SJSA1 (cell line): ENCODE measurements at places on chromosomes 12 and 14. TPM values are rescaled to one million over a fixed set of nuclear protein-coding genes. Genes with fewer than 3 reads are reported as not detected.

GRCh38 chr12:69834576-69834975 lies 9.5 kb downstream of the MYRFL start:
- H3K4me1 ChIP-seq = no peaks in the 10 kb centered on the region
- no peak overlapping the region for H3K27ac ChIP-seq

CCDC85C gene
- 14.5 and 25.8 TPM in 2 replicates for total RNA-seq

TTC7B gene
- total RNA-seq = 24.2 and 38.3 TPM in 2 replicates

GRCh38 chr14:76715511-76716081 lies 45.7 kb upstream of the VASH1 start:
- peaks cover 7% of the 10 kb centered on the region; the same call in 1 of the 2 replicates for H3K27me3 ChIP-seq
- no peaks in the 10 kb centered on the region for H3K4me1 ChIP-seq
- no peak overlapping the region for H3K4me3 ChIP-seq
- no peak for DNase-seq
- H3K36me3 ChIP-seq = no peaks in the 10 kb centered on the region

DNA sequence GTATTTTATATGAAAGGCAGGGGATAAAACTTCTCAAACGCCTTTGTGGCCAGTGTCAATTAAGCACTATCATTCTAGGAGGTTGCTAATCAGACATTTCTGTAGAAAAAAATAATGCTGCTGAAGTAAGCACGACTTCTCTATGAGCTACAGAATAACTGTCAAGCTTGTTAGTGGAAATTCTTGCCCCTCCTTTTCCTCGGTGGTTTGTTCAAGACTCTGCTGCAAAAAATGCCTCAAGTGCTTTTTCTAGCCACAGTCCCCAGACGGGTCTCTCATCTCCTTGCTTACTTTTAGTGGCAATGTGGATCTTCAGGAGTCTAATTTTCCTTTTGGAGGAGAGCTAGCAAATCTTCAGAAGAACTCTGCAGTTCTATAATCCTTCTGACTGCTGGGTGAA lies 452.0 kb downstream of the FUT8 start:
- no peaks in the 10 kb centered on the region for H3K36me3 ChIP-seq
- H3K4me3 ChIP-seq = no peak overlapping the region
- no peak for DNase-seq
- H3K4me1 ChIP-seq = no peaks in the 10 kb centered on the region

GRCh38 chr12:13211859-13212664 lies 15.5 kb downstream of the EMP1 start:
- peaks cover 57% of the 10 kb centered on the region for H3K36me3 ChIP-seq
- no peak overlapping the region for H3K4me3 ChIP-seq
- H3K27ac ChIP-seq = peak overlapping the region; percentile 47
- peaks cover 93% of the 10 kb centered on the region for H3K4me1 ChIP-seq
- peak; percentile 78 for DNase-seq

- no peak for DNase-seq
- H3K27me3 ChIP-seq = no peaks in the 10 kb centered on the region
- no peak overlapping the region for H3K27ac ChIP-seq
- H3K4me1 ChIP-seq = no peaks in the 10 kb centered on the region
- no peak overlapping the region for H3K4me3 ChIP-seq
- H3K36me3 ChIP-seq = no peaks in the 10 kb centered on the region
Measured at GRCh38 chr14:32601069-32601468, 272.0 kb downstream of the AKAP6 start.

GRCh38 chr14:43591776-43592175 lies 915.3 kb downstream of the FSCB start:
- no peaks in the 10 kb centered on the region for H3K36me3 ChIP-seq
- H3K4me1 ChIP-seq = no peaks in the 10 kb centered on the region
- H3K27me3 ChIP-seq = no peaks in the 10 kb centered on the region

PTHLH gene
- 3.8 and 4.4 TPM in 2 replicates for total RNA-seq

KERA gene
- total RNA-seq = 41.1 and 72.5 TPM in 2 replicates

DNA sequence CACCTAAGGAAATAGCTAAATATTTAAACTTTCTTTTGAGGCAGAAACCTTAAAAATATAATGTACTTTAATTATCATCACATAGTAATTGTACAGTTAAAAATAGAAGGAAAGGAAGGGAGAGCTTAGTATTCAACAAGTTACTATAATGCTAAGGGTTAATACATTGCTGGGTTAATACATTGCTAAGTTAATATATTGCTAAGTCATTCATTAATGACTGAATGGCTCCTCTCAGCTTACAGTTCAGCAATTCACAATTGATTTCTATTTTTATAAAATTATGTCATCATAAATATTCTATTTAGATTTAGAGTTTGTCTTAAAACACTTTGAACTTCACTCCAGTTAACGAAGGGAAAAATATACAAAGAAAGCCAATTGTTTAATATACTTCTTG lies 207.9 kb downstream of the BMP4 start:
- H3K36me3 ChIP-seq = no peaks in the 10 kb centered on the region
- no peak overlapping the region for H3K4me3 ChIP-seq
- no peaks in the 10 kb centered on the region for H3K4me1 ChIP-seq
- H3K27ac ChIP-seq = no peak overlapping the region
- no peak for DNase-seq

GRCh38 chr12:18483698-18484325 lies 222.5 kb downstream of the PIK3C2G start:
- no peaks in the 10 kb centered on the region for H3K27me3 ChIP-seq
- H3K36me3 ChIP-seq = no peaks in the 10 kb centered on the region
- H3K4me1 ChIP-seq = no peaks in the 10 kb centered on the region
- H3K4me3 ChIP-seq = no peak overlapping the region
- DNase-seq = no peak

DNA sequence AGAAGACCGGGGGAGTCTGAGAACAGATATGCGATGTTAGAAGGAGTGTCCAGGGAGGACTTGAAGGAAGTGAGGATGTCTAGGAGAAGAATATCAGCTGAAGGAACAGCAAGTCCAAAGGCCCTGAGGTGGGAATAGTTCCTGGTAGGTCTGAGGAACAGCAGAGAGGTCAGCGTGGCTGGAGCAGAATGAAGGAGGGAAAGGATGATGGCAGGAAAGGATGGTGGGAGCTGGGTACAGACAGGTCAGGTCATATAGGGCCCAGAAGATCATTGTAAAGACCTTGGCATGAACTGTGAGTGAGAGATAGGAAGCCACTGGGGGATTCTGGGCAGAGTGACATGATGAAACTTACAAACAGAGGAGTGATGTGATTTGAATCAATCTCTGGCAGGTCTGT lies 171.0 kb downstream of the ETV6 start:
- no peak overlapping the region for H3K4me3 ChIP-seq
- H3K27ac ChIP-seq = no peak overlapping the region
- H3K27me3 ChIP-seq = no peaks in the 10 kb centered on the region
- no peak for DNase-seq

GRCh38 chr14:64673316-64673715 lies 30.9 kb upstream of the PLEKHG3 start:
- H3K4me3 ChIP-seq = no peak overlapping the region
- peaks cover 12% of the 10 kb centered on the region for H3K4me1 ChIP-seq
- no peaks in the 10 kb centered on the region for H3K27me3 ChIP-seq
- H3K36me3 ChIP-seq = no peaks in the 10 kb centered on the region
- no peak overlapping the region for H3K27ac ChIP-seq

GRCh38 chr12:52992699-52993557 lies 13.3 kb upstream of the EIF4B start:
- no peaks in the 10 kb centered on the region; the same call in 1 of the 2 replicates for H3K4me1 ChIP-seq
- H3K27ac ChIP-seq = no peak overlapping the region
- H3K27me3 ChIP-seq = no peaks in the 10 kb centered on the region
- DNase-seq = no peak
